ENCODE measurements at places on chromosomes 2 and 18. TPM values are rescaled to one million over a fixed set of nuclear protein-coding genes. Genes with fewer than 3 reads are reported as not detected.

The CYBRD1 gene
- total RNA-seq, result 138 TPM

The CCBE1 gene
- total RNA-seq, result 1.9 TPM

The NFATC1 gene
- 4.6 TPM for total RNA-seq

GRCh38 chr2:185526161-185526560 is 212.4 kb upstream of the FSIP2 start:
- peak; percentile 36 for DNase-seq

GRCh38 chr2:70834881-70835280 is 735 bp downstream of the CD207 start:
- no peak for DNase-seq

Measured in spinal cord (tissue), 10 donors.